G401 (cell line): ENCODE measurements at places on chromosomes 16 and 17. TPM values are rescaled to one million over a fixed set of nuclear protein-coding genes. Genes with fewer than 3 reads are reported as not detected.
A peak's percentile ranks its signal among the peaks of the same experiment; 100 is the strongest.

ZFPM1 gene
- total RNA-seq = 0.55 and 1.2 TPM in 2 replicates

DNA sequence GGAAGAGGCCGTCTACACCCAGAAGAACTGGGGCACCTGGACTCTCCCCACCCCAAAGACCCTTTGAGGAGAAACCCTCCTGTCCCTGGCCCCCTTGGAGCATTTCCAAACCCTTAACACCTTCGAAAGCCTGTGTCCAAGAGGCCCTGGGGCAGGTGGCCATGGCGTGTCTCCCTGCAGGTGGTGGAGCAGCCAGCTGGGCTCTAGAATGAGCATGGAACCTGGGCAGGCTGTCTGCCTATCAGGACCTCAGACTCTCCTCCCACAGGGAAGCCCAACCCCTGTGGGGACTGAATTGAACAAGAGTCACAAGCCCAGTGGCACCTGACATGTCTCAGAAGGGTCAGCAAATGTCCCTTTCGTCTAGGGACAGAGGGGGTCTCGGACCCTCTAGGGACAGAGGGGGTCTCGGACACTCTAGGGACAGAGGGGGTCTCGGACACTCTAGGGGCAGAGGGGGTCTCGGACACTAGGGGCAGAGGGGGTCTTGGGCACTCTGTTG, 8.4 kb downstream of the CBX4 start:
- DNase-seq = no peak

KRTAP2-2 gene
- not detected in 2 replicates for total RNA-seq

GRCh38 chr16:29812754-29813643, 1.0 kb downstream of the PRRT2 start:
- no peak for DNase-seq

DNA sequence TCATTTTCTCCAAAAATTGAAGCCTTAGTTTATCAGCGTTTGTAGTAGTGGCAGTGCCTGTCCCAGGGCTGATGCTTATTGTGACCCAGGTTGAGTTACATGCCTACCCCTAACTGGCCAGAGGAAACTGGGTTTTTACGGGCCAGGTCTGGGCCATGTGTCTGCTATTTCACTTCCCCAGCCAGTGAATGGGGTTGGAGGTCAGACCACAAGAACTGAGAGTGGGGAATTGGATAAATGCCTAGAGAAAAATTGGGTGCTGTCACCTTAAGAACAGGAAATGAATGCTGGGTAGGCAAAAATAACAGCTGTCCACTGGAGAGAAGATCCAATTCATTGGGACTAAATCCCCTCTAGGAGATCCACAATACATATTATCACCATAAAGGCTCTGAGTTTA, 5.2 kb downstream of the ADPRM start:
- DNase-seq = no peak

DNA sequence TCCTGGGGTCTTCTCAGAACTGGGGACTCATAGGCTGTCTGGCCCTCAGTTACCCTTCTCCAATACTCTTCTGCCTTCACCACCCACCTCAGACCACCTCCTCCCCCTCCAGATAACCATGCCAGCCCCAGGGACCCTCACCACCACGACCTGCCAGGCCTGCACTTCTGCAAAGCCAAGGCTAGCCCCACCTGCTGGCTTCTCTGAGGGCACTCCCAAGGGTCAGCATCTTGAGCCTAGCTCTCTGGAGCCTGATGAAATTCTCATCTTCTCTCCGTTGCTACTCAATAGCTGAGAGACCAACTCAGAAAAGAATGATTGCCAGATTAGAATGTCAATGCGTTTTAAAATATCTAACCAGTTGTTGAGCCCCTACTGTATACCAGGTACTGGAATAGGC, 56.1 kb upstream of the LYRM9 start:
- DNase-seq = no peak

DNA sequence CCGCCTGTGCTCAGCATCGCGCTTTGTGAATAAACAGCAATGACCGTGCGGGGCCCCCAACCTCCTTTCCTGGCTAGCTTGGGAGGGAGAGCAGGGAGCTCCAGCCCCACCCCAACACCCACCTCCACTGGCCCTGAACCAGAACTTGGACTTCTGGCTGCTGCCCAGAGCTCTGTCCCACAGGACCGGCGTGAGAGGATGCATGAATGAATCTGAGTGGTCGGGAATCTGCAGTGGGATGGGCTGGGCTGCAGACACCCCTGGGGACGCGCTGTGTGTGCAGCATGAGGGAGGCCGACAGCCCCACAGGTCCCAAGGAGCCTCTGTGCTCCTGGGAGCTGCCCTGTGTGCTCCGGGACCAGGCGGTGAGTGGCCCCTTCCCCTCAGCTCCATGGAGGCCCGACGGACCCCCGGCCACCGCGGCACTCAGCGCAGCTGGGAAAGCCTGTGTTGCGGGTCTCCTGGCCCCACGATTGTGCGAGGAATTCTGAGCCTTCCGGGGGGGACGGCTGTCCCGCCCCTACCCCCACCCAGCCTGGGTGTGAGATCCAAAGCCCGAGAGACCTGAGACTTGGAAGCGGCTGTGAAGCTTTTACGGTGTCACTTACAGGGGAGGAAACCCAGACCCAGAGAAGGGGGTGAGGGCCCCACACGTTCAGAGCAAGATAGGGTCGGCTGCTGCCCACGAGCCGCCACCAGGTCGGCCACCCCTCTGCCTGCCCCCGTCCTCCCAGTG, 5.4 kb downstream of the PIEZO1 start:
- DNase-seq = no peak

CCDC154 gene
- 0.75 TPM in 1 of 2 replicates, not detected in the other for total RNA-seq

DNA sequence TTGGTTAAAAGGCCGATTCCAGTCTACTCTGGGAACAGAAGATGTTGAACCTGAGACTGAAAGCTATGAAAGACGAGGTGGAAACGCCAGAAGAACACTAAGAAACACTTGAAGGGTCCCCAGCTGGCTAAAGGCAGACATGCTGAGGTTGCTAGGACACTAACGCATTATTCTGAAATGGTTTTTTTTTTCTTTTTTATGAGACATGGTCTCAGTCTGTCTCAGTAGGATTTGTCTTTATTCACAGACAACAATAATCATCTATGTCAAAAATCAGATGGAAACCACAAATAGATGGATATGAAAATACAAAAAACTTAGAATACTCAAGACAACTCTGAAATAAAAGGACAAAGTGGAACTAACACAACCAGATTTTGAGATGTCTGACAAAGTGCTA, 35.0 kb upstream of the RASD1 start:
- DNase-seq = no peak

DNA sequence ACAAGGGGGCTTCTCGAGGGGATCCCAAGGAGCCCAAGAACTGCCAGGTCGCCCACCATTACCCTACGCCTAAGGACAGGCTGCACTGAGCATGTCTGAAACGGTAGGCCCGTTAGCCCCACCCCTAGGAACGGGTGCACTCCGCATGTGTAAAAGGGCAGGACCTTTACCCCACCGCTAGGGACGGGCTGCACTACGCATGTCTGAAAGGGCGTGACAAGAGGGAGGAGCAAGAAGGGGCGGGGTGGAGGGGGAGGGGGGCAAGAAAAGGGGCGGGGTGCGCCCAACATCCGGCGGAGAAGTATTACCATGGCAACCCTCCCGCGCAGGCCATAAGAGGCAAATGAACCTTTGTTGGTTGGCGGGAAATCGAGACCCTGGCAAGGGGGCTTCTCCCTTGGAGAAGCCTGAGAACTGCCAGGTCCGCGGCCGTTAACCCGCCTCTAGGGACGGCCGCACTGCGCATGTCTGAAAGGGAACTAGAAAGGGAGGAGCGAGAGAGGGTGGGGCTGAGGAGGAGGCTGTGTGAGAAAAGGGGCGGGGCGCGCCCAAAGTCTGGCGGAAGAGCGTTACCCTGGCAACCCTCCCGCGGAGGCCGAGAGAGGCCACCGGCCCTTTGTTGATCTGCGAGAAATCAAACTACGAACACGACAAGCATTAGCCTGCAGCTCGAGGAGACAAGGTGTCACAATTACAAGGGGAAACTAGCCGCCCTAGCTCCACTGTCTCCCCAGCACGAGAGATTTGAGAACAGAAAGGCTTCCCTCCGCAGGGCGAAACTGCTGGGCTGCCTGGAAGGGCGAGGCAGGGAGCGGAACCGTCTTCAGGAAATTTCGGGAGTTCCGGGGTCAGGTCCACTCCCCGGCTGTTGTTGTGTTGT, 2046.8 kb downstream of the TP53TG3F start:
- no peak for DNase-seq

ZACN gene
- not detected in 2 replicates for total RNA-seq

- DNase-seq = peak; percentile 79
Measured at GRCh38 chr16:81593481-81593880, 148.9 kb downstream of the CMIP start.

- DNase-seq = peak; percentile 50
Measured at GRCh38 chr16:19005561-19006445, 22.1 kb downstream of the TMC7 start.

DNA sequence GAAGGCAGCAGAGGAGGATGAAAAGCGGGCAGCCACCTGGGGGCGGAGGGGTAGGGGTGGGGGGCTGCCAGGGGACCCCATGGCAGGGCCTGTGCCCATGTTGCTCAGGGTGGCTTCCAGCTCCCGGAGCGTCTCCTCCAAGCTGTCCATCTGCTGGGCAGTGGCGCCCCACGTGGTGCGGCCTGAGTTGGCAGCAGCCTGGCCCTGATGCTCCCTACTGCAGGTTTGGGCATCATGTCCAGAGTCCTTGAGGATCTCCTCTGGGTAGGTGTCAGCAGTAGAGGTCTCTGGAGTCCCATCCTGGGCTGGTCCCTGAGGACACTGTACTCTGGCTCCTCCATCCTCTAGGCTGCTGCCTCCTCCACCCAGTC, 60.9 kb downstream of the SRCIN1 start:
- peak; percentile 69 for DNase-seq

TEPSIN gene
- total RNA-seq = 14.4 and 18.1 TPM in 2 replicates

- DNase-seq = no peak
Measured at GRCh38 chr16:86891121-86891520, 312.8 kb downstream of the FOXL1 start.

PIK3R6 gene
- total RNA-seq = not detected in 2 replicates

GRCh38 chr17:12078791-12079190, 58.1 kb downstream of the MAP2K4 start:
- no peak for DNase-seq

GRCh38 chr17:67021196-67021595, 23.2 kb upstream of the CACNG1 start:
- DNase-seq = no peak

DNA sequence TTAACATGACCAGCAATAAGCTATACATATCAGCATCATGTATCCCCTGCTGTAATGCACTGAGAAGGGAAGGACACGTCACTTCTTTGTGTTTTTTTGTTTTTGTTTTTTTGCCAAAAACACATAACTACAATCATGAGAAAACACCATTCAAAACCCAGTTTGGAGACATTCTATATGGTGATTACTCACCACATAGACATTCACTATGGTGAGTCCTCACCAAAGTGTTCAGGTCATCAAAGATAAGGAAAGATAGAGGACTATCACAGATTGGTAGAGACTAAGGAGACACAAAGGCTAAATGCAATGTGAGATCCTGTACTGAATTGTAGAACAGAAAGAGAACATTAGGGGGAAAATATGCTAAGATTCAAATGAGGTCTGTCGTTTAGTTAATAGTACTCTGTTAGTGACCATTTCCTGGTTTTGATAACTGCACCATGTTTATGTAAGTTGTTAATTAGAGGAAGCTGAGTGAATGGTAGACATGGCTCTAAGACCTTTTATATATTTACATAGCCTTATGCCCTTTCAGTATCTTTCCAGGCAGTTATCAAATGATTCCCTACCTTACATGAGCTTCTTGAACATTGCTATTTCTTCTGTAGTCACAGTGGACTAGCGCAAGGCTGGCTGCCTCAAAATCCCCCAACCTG, 46.6 kb downstream of the PIK3R5 start:
- no peak for DNase-seq

DNA sequence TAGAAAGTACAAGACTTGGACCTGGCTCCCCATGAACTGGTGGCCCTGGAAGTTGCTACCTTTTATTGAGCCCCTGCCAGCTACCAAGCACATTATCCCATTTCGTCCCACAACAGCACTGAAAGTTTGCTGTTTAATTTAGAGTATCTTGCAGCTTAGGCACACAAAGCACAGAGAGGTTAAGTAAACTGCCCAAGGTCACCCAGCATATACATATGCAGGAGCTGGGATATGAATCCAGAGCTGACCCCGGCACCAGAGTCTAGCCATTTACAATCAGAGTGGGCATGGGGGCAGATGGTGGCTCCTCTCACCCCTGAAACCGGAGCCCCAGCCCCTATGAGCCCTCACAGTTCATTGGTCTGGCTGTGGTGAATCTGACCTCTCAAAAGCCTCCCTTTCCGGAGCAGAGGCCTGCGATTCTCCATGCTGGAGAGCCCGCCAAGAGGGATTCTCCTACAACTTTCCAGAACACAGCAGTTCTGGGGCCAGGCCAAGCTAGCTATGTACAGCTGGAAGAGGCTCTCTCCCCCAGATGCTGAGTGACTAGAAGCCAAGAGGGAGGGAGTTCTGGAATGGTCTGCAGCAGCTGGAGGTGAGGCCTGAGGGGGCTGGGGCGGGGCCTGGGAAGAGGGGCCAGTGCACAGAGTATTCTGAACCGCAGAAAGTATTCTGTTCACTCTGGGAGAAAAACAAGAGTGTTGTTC, 58.3 kb downstream of the SREBF1 start:
- DNase-seq = no peak

DNA sequence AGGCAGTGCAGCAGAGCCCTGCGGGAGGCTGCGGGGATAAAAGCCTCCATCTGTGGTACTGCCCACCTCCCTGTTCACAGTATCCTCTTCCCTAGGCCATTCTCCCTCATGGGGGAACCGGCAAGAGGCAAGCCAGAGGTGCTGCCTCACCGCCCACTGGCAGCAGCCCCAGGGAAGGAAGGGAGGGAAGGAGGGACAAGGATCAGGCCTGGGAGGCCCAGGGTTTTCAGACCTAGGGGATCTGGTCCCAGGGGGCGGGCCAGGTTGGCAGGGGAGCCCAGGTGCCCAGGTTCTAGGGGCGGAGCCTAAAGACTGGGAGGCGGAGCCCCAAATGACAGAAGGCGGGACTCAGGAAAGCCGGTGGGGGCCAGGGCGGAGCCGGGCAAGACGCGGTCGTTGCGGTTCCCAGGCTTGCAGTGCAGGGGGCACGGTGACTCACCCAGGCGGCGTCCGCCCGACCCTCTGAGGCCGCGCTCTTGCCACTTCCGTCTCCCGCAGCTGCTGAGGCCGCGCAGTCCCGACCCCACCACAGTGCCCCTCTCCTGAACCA, 3.0 kb upstream of the MTMR4 start:
- no peak for DNase-seq

- no peak for DNase-seq
Measured at GRCh38 chr16:70421014-70421413, 17.9 kb downstream of the ST3GAL2 start.
